ENCODE measurements at places on chromosomes 11 and 22.

GRCh38 chr22:27419473-27419872 lies 382.1 kb downstream of the MN1 start:
- ATAC-seq, result no peak
- no peaks in the 10 kb centered on the region for H3K36me3 ChIP-seq
- no peaks in the 10 kb centered on the region for H3K27me3 ChIP-seq
- H3K27ac ChIP-seq, result no peak overlapping the region

DNA sequence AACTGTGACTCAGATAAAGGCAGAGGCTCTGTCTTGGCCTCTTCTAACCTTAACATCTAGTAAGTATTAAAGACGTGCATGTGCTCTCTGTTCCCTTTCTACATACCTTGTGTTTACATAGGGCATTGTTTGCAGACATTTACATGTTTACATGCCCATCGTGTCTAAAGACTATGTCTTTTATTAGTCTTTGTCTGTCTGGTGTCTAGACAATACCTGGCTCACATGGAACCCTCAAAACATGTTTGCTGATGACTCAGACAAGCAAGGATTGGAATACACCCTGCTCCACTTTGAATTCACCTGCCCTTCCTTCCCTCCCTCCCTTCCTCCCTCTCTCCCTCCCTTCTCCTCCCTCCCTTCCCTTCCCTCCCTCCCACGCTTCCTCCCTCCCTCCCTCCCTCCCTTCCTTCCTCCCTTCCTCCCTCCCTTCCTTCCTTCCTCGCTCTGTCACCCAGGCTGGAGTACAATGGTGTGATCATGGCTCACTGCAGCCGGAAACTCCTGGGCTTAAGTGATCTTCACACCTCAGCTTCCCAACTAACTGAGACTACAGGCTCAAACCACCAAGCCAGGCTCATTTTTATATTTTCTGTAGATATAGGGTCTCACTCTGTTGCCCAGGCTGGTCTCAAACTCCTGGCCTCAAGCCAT lies 23.7 kb upstream of the SORL1-AS1 start:
- no peak overlapping the region for H3K27ac ChIP-seq
- H3K36me3 ChIP-seq, result peaks cover 11% of the 10 kb centered on the region
- no peaks in the 10 kb centered on the region for H3K27me3 ChIP-seq

DNA sequence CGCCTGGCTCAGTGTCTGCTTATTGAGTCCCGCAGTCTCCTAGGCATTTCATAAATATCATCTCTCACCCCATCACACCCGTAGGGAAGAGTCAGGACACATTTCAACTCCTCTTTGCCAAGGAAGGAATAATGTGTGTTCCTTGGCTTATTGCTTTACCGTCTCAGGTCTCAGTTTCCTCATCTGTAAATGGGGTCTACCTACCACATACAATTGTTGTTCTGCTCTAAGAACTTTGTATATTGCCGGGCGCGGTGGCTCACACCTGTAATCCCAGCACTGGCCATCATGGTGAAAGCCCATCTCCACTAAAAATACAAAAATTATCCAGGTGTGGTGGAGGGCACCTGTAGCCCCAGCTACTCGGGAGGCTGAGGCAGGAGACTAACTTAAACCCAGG lies 3.1 kb upstream of the THRSP start:
- peaks cover 13% of the 10 kb centered on the region for H3K4me1 ChIP-seq
- H3K27ac ChIP-seq, result no peak overlapping the region
- ATAC-seq, result no peak
- no peaks in the 10 kb centered on the region for H3K36me3 ChIP-seq
- no peaks in the 10 kb centered on the region for H3K27me3 ChIP-seq
- H3K4me3 ChIP-seq, result no peak overlapping the region

DNA sequence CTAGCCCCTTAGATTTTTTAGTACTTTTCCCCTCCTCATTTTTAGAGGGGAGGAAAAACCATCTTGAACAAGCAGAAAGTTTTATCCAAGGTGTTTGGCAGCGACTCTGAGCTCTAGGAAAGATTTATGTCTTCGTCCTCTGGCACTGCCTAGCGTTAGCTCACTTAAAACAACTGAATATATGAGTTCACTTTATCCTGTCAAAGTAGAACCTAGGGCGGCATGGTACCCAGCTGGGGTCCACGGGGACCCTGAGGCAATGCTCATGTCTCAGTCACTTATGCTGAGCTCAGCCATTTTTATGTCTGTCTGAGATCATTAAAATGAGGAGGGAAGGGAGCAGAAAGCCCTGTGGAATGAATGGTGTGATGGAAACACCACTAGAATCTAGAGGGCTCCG lies 14.2 kb upstream of the VSIG10L2 start:
- ATAC-seq, result no peak
- no peaks in the 10 kb centered on the region for H3K36me3 ChIP-seq
- no peak overlapping the region for H3K4me3 ChIP-seq
- H3K4me1 ChIP-seq, result peaks cover 6% of the 10 kb centered on the region

- H3K27ac ChIP-seq, result no peak overlapping the region
- no peak for ATAC-seq
- H3K4me3 ChIP-seq, result no peak overlapping the region
- H3K4me1 ChIP-seq, result no peaks in the 10 kb centered on the region
- H3K27me3 ChIP-seq, result no peaks in the 10 kb centered on the region
Observed at GRCh38 chr11:102981324-102981910, 25.9 kb upstream of the MMP13 start.

- no peak overlapping the region for H3K27ac ChIP-seq
- H3K27me3 ChIP-seq, result no peaks in the 10 kb centered on the region
- ATAC-seq, result no peak
- H3K4me3 ChIP-seq, result no peak overlapping the region
- no peaks in the 10 kb centered on the region for H3K4me1 ChIP-seq
- no peaks in the 10 kb centered on the region for H3K36me3 ChIP-seq
Observed at GRCh38 chr11:27553186-27553585, 46.6 kb upstream of the LIN7C start.

GRCh38 chr22:49727191-49727880 lies 100.3 kb downstream of the BRD1 start:
- H3K27me3 ChIP-seq, result peaks cover 96% of the 10 kb centered on the region
- peaks cover 7% of the 10 kb centered on the region for H3K4me1 ChIP-seq

DNA sequence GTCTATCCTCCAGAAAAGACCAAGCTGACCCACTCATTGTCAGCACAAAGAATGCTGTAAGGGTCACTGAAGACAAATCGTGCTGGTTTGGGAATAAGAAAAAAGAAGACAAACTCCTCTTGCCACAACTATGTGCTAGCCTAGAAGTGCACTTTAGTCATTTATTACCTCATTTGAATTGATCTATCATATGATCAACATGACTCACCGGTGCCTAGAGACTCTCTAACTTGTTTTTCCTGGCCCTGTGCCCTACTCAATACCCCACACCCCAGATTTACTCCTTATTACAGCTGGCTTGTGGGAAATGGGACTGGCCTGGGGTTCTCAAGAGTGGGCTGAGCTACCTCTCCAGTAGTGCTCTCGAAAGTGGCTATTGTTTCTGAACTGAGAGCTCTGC lies 35.9 kb upstream of the HORMAD2 start:
- H3K4me3 ChIP-seq, result no peak overlapping the region
- H3K27me3 ChIP-seq, result peaks cover 11% of the 10 kb centered on the region
- no peaks in the 10 kb centered on the region for H3K36me3 ChIP-seq
- H3K4me1 ChIP-seq, result no peaks in the 10 kb centered on the region

GRCh38 chr22:28441720-28442263 lies 237.8 kb downstream of the TTC28 start:
- H3K4me3 ChIP-seq, result peak overlapping the region; percentile 42
- H3K4me1 ChIP-seq, result peaks cover 4% of the 10 kb centered on the region
- peak overlapping the region; percentile 34 for H3K27ac ChIP-seq
- no peaks in the 10 kb centered on the region for H3K27me3 ChIP-seq
- no peaks in the 10 kb centered on the region for H3K36me3 ChIP-seq
- ATAC-seq, result no peak

GRCh38 chr11:72758690-72759389 lies 6.6 kb upstream of the ARAP1 start:
- H3K27ac ChIP-seq, result no peak overlapping the region
- no peak overlapping the region for H3K4me3 ChIP-seq
- no peak for ATAC-seq
- H3K36me3 ChIP-seq, result peaks cover 48% of the 10 kb centered on the region
- no peaks in the 10 kb centered on the region for H3K4me1 ChIP-seq

- peaks cover 40% of the 10 kb centered on the region for H3K27me3 ChIP-seq
- H3K36me3 ChIP-seq, result no peaks in the 10 kb centered on the region
- no peak overlapping the region for H3K4me3 ChIP-seq
- H3K4me1 ChIP-seq, result no peaks in the 10 kb centered on the region
- H3K27ac ChIP-seq, result no peak overlapping the region
- no peak for ATAC-seq
Observed at GRCh38 chr11:134639586-134640330, 227.7 kb upstream of the B3GAT1 start.

- H3K4me1 ChIP-seq, result no peaks in the 10 kb centered on the region
- ATAC-seq, result no peak
- H3K27ac ChIP-seq, result no peak overlapping the region
- H3K27me3 ChIP-seq, result peaks cover 13% of the 10 kb centered on the region
- no peak overlapping the region for H3K4me3 ChIP-seq
Observed at GRCh38 chr22:30596199-30596598, 4.5 kb upstream of the PES1 start.

DNA sequence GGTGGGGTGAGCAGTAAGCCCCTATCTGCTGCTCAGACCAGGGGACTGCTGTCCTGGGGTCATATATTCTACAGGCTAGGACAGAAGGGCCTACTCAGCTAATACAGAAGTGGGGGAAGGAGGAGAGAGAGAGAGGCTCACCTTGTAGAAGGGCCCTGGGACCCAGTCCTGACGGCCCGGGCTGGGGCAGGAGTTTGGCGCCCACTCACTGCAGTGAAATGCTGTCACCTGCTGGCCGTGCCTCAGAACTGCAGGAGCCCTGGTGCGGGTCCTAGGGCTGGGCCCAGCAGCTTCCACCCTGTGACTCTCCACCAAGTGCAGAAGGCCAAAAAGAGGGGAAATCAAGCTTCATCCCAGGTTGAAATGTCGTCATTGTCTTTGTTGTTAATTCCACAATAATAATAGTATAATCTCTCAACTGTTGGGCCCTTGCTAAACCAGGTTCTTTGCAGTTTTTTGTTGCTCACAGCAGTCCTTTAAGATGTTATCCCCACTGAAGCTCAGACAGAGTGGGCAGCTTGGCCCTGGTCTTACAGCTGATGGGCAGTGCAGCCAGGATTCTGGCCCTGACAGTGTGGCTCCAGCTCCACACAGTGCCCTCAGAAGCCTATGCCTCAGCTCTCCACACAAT lies 29.6 kb downstream of the TRIM29 start:
- peak; percentile 73 for ATAC-seq
- no peak overlapping the region for H3K27ac ChIP-seq
- H3K4me1 ChIP-seq, result no peaks in the 10 kb centered on the region
- peaks cover 47% of the 10 kb centered on the region for H3K27me3 ChIP-seq
- H3K4me3 ChIP-seq, result no peak overlapping the region
- no peaks in the 10 kb centered on the region for H3K36me3 ChIP-seq

GRCh38 chr11:47466701-47467250 lies 17.8 kb upstream of the RAPSN start:
- peaks cover 31% of the 10 kb centered on the region for H3K4me1 ChIP-seq
- peaks cover 4% of the 10 kb centered on the region for H3K36me3 ChIP-seq
- no peaks in the 10 kb centered on the region for H3K27me3 ChIP-seq
- H3K27ac ChIP-seq, result peak overlapping the region; percentile 83
- H3K4me3 ChIP-seq, result no peak overlapping the region
- ATAC-seq, result peak; percentile 30

DNA sequence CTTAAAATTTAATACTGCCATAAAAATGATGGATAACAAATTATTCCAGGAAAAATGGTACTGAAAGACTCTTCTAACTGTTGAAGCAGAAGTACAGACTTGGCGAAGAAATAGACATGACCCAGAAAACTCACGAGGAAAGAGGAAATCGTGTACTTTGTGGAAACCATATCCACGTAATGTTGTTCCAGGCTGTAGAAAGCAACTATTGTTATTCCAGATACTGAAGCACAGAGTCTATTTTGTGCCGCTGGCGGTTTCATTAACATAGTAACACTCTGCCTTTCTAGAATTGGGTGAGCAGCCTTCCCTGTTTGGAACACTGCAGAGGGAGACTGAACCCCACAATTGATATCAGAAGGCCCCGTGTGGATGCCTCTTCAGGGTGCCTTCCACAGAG lies 310.6 kb downstream of the TBC1D22A start:
- H3K36me3 ChIP-seq, result peaks cover 13% of the 10 kb centered on the region
- no peak overlapping the region for H3K4me3 ChIP-seq
- no peak overlapping the region for H3K27ac ChIP-seq

- H3K27me3 ChIP-seq, result peaks cover 25% of the 10 kb centered on the region
- no peak for ATAC-seq
- H3K36me3 ChIP-seq, result no peaks in the 10 kb centered on the region
Observed at GRCh38 chr11:18768472-18768901, 23.1 kb downstream of the PTPN5 start.

DNA sequence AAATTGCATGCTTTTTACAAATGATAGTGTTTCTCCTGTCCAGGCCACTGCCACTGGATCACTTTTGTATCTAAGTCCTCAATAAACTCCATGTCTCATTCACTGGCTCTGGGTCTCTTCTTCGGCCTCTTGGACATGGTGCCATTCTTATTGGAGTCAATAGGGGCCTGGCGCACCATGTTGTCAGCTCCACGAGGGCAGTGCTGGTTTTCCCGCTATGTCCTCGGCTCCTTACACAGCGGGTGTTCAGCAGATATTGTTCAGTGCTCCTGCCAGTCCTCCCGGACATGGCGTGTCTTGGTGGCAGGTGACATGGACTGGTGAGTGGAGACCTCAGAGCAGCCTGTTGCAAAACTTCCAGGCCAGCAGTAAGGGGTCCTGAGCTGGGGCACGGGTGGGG lies 3.6 kb upstream of the FAM118A start:
- no peaks in the 10 kb centered on the region for H3K36me3 ChIP-seq
- no peak for ATAC-seq
- H3K4me3 ChIP-seq, result no peak overlapping the region
- no peak overlapping the region for H3K27ac ChIP-seq
- H3K27me3 ChIP-seq, result no peaks in the 10 kb centered on the region
- peaks cover 18% of the 10 kb centered on the region for H3K4me1 ChIP-seq

DNA sequence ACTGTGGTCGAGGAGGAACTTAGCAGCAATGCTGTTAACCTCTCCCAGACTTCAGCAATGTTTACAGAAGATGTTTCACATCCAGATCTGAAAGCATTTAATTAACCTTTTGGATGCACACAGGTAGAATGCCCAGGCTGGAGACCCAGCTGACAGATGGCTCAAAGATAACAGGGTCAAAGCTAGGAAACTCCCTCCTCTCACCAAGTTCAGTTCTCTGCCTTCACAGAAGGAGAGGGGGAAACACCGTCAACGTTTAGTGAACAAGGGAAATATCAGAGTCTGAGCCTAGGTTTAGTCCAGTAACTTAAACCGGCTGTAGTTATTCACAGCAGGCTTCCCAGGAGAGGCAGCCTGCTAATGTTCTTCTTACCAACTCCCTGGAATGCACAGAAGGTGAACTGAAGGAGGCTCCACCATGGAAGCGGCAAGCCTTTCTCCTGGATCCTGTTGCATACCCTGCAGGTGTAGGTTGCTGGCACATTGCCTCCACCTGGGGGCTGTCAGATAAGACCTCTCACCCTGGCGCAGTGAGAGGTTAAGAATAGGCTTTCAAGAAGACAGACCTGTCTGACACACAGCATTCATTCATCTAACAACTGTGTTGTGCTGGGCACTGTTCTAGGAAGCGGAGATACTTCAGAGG lies 23.5 kb upstream of the ANKK1 start:
- H3K4me3 ChIP-seq, result no peak overlapping the region
- no peaks in the 10 kb centered on the region for H3K27me3 ChIP-seq
- H3K36me3 ChIP-seq, result peaks cover 100% of the 10 kb centered on the region
- no peak overlapping the region for H3K27ac ChIP-seq
- H3K4me1 ChIP-seq, result no peaks in the 10 kb centered on the region

- ATAC-seq, result no peak
- no peaks in the 10 kb centered on the region for H3K4me1 ChIP-seq
- no peaks in the 10 kb centered on the region for H3K27me3 ChIP-seq
Observed at GRCh38 chr11:39617971-39618370, 1841.5 kb downstream of the LRRC4C start.

GRCh38 chr22:36386351-36386899 lies 1.3 kb downstream of the MYH9 start:
- peak overlapping the region; percentile 89 for H3K4me3 ChIP-seq
- H3K36me3 ChIP-seq, result peaks cover 8% of the 10 kb centered on the region
- H3K27me3 ChIP-seq, result no peaks in the 10 kb centered on the region
- ATAC-seq, result no peak
- peak overlapping the region; percentile 100 for H3K27ac ChIP-seq
